AG09319 (cell line): ENCODE measurements at places on chromosomes 2 and 18.

- DNase-seq = no peak
These were observed 141.9 kb upstream of the NETO1 start for GRCh38 chr18:73009691-73010090.

DNA sequence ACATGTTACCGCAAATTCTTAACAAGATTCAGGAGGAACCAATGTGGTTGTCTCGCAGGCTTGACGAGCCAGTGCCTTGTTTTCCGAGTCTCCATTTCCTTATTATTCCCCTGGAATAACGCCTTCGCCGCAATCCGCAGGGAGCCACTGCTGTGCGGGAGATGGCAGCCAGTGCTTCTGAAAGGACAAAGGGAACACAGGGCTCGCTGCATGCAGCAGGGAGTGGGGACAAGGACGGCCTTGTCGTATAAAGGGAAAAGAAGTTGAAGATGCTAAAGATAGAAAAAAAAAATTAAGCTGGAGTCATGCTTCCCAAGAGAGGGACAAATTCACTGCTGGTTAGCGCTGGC is 221.4 kb downstream of the NDUFA10 start:
- no peak for DNase-seq

DNA sequence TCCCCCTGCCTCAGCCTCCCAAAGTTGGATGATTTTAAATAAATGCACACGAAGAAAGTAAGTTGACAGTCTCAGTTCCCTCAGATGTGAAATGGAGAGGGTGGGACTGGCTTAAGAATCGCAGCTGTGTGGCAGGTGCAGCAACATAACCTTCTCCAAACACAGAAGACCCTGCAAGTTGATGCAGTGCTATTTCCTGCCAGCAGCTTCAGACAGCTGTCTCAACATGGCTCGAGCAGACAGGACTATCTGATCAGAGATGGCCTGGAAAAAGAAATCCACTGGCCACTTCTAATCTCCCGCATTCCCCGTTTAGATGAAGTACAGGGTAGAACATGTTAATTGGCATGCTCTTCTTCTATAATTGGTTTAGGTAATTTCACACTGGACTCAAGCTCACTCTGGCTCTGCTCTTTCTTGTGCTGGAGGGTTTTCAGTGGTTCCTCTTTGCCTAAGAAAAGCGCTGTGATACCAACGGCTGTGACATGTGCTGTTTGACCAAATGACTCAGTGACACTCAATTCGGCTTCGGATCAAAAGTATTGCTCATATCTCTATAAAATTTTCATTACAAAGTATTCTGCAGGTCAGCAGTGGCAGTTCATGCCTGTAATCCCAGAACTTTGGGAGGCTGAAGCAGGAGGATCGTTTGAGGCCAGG is 40.2 kb downstream of the MYOM1 start:
- no peak for DNase-seq

DNA sequence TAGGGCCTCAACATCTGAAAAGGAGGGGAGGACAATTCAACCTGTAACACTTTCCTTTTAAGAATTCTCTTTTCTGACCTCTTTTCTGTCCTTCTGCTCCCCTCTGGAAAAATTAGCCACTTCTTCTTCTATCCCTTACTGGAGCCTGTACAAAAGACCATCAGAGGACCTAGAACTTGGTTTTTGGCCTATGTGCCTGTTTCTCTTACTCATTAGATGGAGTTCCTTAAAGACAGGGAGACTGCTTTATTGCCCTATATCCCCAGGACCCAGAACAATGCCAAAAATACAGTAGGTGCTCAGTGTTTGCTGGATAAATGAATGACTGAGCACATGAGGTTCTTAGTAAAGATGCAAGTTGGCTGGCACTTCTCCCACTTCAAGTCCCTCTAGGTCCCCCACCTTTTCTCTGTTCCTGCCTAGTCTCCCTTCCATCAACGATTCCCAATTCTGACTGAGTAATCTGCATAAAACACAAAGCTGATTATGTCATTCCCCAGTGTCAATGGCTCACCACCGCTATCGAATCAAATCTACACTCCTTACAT is 114.2 kb downstream of the DDX1 start:
- DNase-seq = no peak

GRCh38 chr2:42796427-42797248 is 4.3 kb upstream of the HAAO start:
- DNase-seq = no peak

DNA sequence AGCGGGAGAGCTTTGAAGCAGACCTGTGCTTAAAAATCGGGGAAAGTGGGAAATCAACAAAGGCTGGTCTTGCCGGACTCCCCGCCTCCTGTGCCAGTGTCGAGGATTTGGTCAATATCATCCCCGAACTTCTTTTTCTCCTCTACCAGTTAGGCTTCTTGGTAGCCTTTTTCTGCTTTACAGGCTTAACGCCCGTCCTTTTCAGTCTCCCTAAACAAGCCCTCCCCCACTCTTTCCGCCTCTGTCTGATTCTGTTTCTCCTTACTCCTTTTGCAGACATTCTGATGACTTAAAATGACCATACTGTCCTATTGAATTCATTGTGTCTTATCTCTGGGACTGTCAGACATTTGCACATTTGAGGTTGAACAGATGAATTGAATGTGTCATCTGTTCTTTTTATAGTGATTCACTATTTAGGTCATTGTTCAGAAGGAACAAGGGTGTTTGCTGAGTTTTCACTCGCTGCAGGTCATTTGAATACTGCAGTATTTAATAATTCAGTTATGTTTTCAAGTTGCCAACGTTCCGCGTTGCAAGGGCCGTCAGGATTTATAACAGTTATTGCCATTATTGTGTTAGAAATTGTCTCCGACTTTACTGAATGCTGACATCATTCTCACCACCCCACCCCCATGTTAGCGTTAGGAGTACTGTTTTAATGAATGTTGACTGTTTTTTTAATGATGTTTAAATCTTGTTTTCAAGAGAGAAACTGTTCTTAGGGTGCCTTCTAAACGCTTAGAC is 1.1 kb downstream of the ITGAV start:
- DNase-seq = no peak

DNA sequence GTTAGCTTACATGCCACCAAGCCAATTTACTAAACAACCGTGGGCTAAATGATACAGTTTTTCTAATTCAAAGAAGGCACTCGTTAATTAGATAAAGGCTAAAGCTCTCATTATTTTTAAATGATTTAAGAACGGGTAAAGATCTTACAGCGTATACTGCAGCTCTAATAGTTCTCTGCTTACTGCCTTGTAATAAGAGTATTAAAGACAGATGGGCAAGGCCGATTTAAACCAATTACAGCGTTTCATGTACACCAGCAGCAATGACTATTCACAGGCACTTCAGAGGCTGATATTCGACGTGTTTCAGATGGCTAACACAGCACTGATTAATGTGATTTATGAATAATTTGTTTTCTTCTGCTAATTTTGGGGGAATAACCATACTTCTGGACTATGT is 259.3 kb downstream of the ZNF407 start:
- no peak for DNase-seq

- no peak for DNase-seq
These were observed 636.1 kb downstream of the TDRD15 start for GRCh38 chr2:21759819-21760218.

DNA sequence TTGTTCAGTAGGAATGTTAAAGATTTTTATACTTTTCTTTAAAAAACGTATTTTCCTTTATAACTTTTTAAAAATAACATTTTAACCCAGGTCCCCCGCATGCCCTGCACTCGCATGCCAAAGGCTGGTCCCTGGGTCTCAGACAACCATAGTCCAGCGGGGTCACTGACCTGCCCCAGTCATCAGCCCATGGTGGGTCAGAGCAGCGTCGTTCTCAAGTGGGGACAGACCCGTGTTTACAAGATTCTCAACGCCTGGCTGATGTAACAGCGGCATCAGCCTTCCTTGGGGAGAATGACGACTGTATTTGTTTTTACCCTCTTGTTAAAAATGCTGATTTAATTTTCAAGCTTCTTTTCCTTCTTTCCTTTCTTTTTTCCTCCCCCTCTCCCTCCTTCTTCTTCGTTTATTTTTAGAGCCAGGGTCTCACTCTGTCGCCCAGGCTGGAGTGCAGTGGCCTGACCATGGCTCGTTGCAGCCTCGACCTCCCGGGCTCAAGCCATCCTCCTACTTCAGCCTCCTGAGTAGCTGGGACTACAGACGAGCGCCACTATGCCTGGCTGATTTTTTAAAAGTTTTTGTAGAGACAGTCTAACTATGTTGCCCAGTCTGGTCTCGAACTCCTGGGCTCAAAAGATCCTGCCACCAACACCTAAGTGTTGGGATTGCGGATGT is 1.0 kb upstream of the EFHD1 start:
- no peak for DNase-seq

DNA sequence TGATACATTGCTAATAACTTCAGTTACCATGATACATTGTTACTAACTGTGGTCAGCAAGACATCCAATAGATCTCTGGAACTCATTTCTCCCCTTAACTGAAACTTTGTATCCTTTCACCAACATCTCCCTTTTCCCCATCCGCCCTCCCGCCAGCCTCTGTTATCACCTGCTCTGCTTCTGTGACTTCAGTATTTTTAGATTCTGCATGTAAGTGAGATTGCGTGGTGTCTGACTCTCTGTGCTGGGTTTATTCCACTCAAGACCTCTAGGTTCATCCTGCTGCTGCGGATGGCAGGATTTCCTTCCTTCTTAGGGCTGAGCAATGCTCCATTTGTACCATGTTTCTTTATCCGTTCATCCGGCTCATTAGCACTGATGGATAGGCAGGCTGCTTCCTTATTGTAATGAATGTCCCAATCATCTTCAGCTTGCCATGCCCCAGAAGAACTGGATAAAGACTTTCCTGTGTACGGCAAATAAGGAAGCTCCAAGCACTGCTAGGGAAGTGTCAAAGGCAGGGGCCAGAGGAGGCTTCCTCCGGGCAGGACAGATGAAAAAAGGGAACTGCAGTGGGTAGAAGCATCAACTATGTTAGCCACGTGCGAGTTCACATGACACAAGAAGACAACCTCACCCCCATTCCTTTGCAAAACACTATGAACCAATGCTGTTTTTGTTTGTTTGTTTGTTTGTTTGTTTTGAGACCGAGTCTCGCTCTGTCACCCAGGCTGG is 113.4 kb downstream of the EIPR1 start:
- DNase-seq = no peak

GRCh38 chr2:224901121-224901676 is 141.1 kb downstream of the DOCK10 start:
- DNase-seq = no peak

DNA sequence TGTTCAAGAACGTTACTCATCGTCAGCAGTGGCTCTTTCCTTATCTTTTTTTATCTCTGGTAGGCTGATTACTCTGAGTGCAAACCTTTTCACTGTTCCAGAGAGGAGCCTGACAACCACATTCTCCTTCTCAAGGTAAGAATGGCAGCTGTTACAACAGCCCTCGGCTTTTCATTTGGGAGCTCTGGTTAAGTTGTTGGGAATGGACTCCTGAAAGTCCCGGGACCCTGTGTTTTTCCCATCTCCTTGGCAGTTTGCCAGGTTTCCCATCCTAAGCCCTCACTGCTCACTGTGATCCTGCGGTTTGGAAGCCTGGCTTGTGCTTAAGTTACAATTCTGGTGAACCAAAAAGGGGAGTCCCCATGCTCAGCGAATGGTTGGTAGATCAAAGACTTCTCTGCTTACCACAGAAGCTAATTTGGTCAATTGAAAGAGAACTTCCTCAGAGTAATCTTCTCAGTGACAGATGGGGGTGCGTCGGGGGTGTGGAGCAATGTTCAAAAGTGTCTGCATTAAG is 122.3 kb downstream of the LYPD6B start:
- DNase-seq = no peak

DNA sequence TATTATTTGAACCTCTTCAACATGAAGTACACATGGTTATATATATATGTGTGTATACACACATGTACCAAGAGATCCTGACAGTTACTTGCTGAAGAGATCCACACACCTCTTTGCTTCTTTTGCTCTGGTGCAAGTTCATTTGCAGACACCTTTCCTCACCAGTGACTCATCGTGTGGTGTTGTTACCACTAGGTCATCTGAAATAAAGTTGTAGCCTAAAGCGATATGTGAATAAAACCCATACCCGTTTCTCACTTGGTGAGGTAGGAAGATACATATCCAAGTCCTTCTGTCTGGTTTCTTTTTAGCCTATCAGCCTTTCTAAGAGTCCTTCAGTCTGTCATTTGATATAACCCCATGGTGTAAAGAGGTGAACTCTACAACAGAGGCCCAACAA is 379.4 kb upstream of the RAB12 start:
- no peak for DNase-seq

DNA sequence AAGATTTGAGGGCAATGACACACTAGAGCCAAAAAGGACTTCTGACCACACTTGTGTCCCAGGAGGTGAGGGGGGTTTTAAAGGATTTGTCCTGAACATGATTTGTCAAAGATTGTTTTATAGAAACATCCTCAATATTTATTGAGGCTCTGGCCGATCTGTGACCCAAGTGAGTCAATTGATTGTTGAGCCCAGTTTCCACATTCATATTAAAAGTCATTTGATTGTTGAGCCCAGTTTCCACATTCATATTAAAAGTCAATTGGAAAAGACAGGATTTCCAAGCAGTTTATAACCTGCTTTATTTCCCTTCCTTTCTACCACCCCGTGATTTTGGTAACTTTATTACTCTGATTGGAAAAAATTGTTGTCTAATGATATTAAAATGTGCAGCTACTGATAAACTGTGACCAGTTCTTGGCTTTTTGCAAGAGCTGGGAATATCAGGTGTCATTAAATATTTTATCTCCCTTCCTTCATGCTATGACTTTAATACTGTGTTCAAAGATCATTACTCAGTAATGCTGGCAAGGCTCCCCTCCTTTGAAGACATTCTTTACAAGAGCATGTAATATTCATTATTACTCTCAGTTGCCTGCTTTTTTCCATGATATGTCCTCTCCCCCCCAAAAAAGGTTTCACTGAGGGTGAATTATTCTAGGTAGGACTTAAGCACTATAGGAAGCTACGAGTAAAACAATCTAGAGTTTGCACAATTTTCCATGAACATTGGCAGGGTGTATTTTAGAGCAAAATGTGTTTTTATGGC is 75.3 kb downstream of the HRH4 start:
- no peak for DNase-seq

GRCh38 chr2:223580951-223581350 is 21.2 kb downstream of the SCG2 start:
- DNase-seq = no peak
